Keratinocyte (primary cell): ENCODE measurements at places on chromosomes 7 and 10.

DNA sequence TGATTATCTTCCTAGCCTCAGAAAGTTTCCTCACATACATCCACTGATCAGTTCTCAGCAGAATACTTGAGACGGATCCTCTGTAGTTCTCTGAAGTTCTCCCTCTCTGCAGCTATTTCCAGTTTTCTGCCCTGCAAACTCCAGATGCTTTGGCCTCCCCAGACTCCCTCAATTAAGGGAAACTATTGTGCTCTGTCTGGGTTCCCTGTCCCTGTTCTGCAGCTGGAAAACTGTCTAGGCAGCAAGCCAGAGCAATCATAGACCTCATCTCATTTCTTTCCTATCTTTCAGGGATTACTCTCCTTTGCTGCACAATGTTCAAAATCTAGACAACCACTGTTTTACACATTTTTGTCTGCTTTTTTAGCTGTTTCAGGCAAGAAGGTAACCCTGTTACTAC lies 9.2 kb downstream of the MICU1 start:
- DNase-seq: no peak

DNA sequence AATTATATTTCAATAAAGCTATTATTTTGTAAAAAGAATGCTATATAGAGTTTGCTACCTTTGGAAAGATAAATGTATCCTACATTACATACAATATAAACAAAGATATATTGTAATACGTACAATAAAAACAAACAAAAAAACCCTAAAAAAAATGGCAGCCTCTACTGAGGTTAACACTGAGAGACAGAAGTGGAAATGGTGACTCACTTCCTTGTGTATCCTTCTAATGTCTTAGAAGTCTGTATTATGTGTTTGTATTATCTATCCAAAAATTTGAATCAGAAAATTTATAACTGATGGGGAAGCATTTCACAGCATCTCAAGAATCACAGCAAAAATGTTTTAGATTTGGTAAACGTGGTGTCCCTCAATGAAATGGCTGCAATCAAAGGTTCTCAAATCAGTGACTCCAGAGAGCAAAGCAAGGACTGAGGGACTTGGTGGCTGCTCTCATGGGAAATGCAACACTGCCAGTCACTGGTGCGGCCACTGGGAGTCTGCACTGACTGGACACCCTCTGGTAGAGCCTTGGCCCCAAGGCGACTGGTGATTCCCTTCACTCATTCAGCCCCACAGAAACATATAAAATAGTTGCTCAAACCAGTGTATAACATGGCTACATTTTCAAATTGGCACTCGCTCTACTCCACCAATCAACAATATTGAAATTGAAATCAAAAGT lies 53.8 kb downstream of the PANK1 start:
- no peak for DNase-seq

DNA sequence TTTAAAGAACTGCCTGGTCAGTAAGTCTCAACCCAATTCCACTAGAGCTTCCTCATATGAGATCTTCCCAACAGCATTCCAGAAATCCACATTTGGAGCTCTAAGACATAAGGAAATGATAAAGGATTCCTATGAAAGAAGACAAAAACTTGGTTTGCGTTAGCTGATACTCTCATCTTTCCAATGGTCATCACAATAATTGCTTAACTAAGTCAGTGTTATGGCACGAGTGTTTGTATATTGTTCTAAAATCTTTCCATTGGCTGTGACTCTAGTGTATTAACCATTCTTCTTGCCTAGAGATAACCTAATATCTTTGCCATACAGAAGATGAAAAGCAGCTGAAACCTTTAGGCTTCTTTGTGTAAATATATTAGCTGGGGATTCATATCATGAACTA lies 289.0 kb downstream of the SNX13 start:
- DNase-seq: no peak

DNA sequence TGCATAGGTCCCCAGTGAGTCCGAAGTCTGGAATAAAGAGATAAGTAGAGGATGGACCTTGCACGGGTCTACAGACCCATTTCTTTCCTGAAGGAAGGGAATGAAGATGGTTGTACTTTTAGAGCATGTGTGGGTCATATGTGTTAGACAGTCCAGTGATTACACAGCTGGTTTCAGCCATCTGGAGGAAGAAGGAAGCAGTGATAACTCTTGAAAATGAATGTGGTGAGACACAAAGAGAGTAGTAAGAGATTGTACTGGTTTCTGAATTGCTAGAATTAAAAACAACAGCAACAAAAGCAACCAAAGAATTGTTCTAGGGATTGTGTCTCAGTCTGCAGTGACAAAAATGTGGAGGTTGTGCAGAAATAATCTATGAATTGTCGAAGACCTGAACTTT lies 258.9 kb downstream of the SUGCT start:
- no peak for DNase-seq

- DNase-seq: no peak
Measured at GRCh38 chr7:141722529-141722928, 14.4 kb downstream of the WEE2 start.

DNA sequence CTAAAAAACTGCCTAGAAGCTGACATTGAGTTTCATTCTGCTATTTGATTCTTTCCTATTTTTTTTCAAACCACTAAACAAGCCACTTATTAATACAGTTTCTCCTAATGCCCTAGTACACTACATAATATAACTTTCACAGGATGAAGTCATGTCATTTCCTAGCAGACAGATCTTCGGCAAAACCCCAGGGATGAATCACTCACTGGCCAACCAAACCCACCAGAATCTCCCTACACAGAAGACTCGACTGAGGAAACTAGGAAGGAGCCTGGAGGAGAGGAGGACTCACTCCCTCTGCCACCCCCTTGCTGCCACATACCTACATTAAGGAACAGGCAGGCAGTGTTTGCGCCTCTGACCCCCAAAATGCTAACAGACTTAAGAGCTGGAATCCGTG lies 33.4 kb downstream of the XPNPEP1 start:
- DNase-seq: peak; percentile 28

DNA sequence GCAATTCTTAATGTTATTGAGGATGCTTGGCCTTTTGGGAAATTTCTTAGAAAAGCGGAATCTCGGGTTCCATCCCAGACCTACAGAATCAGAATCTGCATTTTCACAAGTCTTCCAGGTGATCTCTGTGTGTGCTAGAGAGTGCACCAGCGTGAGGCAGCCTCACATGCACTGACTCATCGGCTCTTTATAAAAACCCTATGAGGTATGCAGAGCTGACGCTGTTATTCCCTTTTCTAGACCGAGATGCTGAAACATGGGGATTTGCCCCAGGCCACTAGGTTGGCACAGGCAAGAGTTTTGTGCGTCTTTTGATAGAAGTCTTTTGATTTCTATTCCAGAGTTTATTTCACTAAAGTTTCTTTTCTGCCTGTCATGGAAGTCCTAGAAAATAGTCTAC lies 61.2 kb downstream of the CDCA7L start:
- peak; percentile 36 for DNase-seq

GRCh38 chr7:27179503-27180430 lies 5.3 kb downstream of the HOXA11 start:
- DNase-seq: no peak

- DNase-seq: peak; percentile 35
Measured at GRCh38 chr10:23702977-23703414, 264.1 kb downstream of the OTUD1 start.

GRCh38 chr10:73467206-73467605 lies 28.6 kb downstream of the PPP3CB start:
- DNase-seq: no peak

- DNase-seq: no peak
Measured at GRCh38 chr7:135385209-135385608, 124.7 kb downstream of the CNOT4 start.

DNA sequence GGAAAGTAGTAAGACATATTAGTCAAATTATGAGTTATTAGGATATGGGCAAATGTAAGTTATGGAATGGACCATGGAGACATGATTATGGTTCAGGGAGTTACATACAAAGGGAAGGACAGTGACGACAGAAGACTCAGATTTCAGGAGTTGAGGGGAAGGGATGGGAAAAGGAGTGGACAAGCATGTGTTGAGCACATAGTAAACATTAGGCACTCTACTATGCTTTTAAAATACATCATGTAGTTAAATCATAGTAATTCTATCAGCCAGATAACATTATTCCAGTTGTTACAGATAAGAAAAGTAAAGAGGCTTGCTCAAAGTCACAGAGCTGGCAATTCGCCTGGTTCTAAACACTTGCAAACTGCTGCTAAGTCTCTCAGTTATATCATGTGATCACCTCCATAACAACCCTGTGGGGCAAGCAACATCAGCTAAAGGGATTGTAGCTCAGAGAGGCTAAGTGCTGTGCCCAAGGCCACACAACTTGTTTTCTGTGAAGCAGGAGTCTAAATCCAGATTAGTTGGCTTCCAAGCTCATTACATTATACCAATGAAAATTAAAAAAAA lies 115.2 kb upstream of the MDFIC start:
- no peak for DNase-seq

DNA sequence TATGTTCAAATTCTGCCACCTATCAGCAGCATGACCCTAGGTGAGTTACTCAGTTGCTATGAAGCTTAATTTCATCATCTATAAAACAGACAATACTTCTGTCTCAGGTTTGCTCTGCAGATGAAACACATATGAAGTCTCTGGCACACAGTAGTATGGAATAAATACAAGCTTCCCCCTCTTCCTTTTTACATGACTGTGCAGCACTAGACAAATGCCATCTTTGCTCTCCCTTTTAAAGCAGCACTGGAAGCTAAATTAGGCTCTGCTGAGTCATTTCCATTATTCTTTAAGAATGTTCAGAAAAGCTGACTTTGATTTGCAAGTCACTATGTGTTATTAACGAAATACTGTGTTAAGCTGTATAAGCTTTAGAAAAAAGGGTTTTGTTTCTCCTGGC lies 40.7 kb upstream of the ANAPC16 start:
- no peak for DNase-seq

DNA sequence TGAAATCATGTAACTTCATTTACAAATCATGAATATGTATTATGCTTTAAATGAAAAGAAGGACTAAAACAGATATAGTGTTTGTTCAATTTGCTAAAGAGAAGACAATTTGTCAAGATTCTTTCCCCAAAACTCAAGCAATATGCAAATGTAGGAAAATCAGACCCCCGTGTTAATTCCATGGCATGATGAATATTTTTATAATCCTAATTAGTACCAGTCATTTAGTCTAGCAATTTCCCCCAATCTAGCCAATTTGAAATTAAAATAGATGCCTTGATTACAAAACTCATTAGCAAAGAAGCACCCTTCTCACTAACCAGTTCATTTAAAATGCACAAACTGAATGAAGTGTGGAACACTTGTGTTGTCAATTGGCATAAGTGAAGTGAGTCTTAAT lies 347.6 kb downstream of the SORCS3 start:
- no peak for DNase-seq

GRCh38 chr7:151511946-151512345 lies 7.7 kb downstream of the RHEB start:
- DNase-seq: no peak

- DNase-seq: no peak
Measured at GRCh38 chr10:92124020-92124419, 166.9 kb downstream of the CPEB3 start.

DNA sequence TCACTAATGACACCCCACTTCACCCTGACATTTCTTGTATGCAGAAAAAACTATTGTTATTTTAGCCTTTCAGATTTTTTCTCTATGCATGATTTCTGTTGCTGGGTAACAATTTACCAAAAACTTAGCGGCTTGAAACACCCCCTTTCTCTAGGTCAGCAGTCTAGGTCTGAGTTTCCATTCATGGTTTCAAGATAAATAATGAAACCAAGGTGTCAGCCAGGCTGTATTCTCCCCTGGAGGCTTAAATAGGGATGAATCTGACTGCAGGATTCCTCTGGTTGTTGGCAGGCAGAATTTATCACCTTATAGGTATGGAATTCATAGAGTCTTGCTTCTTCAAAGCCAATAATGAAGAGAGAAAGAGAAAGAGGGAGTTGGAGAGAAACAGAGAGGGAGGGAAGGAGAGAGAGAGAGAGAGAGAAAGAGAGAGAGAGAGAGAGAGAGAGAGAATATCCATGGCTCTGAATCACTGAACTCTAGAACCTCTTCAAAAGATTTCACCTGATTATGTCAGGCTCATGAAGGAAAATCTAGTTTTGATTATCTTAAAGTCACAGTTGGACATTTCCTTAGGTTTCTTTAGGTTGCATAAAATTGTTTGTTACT lies 1224.6 kb upstream of the LRRTM3 start:
- no peak for DNase-seq

DNA sequence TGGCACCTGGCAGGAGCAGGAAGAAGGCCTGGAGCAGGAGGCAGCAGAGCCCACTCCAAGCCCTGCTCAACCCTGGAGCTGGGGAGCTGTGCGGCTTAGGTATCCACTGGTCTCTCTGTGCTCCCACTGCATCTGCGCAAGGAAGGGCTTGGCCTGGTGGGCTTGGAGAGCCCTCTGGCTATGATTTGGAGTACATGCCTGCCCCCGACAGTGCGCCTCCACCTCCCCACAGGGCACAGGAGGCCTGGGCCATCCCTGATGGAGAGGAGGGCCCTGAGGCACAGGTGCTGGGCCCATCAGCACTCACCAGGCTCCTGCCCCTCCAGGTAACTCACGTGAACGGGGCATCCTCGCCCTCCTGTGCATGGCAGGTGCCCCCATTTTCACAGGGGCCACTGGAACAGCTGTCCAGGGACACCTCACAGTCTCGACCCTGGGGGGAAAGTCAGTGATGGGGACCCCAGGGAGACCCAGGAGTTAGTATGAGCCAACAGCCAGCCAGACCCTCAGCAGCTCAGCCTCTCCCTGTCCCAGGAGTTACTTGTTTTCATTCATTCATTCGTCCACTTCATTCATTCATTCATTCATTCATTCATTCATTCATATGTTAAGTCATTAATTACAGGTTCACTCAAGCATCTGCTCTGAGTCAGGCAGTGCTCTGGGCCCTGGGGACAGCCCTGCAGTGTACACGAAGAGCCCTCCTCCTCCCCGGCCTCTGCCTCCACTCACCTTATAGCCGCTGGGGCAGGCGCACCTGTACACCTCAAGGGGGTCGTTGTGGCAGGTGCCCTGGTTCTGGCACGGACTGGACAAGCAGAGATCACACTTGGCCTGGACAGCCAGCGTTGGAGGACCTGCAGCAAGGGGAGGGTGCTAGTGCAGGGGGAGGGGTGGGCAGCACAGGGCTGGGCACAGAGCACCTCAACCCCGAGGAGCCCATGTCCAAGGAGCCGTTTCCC lies 167.2 kb downstream of the SLIT1 start:
- DNase-seq: no peak

DNA sequence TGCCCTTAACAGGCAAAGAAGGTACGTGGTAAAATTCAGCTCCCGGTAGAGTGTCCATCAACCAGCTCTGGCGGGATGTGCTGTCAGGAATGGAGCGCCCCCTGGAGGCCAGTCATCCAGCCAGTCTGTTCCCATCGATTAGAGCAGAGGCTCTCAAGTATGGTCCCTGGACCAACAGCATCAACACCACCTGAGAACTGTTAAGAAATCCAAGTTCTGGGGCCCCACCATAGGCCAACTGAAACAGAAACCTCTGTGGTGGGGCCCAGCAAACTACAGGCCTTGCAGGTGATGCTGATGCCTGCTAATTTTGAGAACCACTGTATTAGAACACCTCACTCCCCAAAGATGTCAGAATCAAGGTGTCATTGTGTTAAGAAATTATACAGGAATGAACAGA lies 109.2 kb downstream of the DPY19L1 start:
- no peak for DNase-seq
